GM04504 (cell line): ENCODE measurements at places on chromosomes 5 and 9.
A peak's percentile ranks its signal among the peaks of the same experiment; 100 is the strongest.

- no peak for DNase-seq
Observed at GRCh38 chr5:159098603-159099436, 896 bp downstream of the EBF1 start.

GRCh38 chr9:17246770-17247169, 111.9 kb downstream of the CNTLN start:
- DNase-seq: no peak

DNA sequence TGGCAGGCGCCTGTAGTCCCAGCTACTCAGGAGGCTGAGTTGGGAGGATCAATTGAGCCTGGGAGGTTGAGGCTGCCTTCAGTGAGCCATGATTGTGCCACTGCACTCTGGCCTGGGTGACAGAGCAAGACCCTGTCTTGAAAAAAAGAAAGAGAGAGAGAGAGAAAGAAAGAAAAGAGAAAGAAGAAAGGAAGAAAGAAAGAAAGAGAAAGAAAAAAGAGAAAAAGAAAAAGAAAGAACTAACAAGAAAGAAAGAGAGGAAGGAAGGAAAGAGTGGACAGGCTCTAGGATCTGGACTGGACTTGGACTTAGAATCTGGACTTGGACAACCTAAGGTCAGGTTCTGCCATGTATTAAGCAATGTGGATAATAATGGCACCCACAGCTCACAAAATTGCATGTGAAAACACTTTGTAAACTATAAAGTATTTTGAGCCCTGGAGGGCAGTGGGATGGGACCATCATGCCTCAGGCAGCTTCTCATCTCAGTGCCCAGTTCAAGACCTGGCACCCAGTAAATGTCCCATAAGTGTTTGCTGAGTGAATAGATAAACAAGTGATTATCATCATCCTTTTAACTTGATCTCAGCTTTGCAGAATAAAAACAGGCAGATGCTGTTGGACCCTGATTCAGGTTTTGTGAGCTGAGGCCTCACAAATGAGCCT, 12.8 kb upstream of the PHF19 start:
- no peak for DNase-seq

DNA sequence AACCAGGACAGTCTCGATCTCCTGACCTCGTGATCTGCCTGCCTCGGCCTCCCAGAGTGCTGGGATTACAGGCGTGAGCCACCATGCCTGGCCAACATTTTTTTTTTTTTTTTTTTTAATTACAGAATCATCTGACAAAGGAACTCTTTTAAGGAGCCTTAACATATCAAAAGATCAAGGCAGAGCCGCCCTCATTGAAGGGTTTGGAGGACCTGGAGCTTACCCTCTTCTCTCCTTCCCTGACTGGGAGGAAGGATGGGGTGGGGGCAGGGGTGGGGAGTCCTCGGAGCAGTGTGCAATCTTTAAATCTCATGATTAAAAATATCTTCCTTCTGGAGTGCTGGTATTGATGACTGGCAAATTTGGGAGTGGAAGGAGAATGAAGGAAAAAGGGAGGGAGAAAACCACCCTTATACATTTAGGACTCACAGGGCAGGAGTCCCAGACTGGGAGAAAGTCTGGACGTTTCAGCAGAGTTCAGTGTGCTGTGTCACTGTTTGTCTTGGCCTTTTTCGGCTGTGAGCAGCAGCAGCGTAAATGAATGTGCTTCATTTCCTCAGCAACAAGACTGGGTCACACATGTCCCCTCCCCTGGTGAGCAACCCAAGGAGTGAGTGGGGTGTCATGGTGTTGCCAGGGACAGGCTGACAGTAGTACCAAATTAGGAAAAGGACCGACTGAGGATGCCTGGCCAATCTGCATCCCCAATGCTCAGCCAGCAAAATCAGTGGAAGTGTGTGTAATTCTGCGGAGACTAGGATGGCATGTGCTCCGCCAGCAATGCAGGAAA, 115.3 kb upstream of the BNC2 start:
- DNase-seq: no peak

DNA sequence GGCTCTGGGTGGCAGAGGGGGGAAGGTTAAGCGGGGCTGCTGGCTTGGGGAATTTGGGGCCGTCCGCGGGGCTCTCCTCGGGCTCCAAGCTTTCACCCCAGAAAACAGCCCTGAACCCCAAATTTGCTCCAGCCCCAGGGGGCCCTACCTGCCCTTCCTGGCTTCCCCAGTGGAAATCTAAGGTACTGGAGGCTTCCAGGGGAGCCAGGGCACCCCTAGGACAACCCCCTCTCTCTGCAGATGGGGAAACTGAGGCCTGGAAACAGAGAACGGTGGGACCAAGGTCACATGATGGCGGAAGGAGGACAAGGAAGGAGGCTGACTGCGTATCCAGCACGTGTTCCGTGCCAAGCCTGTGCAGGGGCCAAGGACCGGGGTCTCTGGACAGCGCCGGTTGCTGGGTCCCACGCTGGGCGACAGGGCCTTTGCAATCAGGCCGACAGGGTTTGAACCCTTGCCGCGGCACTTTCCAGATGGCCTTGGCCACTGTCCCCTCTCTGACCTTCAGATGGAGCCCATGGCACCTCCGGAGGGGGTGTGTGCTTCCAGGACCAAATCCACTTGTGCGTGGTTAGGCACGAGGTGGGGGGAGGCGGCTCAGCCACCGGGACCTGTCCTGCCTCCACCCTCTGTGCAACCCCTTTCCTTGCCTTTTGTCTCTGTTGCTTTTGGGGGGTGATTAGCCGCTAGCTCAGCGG, 183.1 kb downstream of the C9orf50 start:
- no peak for DNase-seq

GRCh38 chr5:116479776-116480675, 94.6 kb downstream of the SEMA6A start:
- DNase-seq: no peak

GRCh38 chr5:110951373-110951791, 120.1 kb upstream of the TSLP start:
- no peak for DNase-seq

- no peak for DNase-seq
Observed at GRCh38 chr5:137502632-137503031, 3.5 kb upstream of the SPOCK1 start.

DNA sequence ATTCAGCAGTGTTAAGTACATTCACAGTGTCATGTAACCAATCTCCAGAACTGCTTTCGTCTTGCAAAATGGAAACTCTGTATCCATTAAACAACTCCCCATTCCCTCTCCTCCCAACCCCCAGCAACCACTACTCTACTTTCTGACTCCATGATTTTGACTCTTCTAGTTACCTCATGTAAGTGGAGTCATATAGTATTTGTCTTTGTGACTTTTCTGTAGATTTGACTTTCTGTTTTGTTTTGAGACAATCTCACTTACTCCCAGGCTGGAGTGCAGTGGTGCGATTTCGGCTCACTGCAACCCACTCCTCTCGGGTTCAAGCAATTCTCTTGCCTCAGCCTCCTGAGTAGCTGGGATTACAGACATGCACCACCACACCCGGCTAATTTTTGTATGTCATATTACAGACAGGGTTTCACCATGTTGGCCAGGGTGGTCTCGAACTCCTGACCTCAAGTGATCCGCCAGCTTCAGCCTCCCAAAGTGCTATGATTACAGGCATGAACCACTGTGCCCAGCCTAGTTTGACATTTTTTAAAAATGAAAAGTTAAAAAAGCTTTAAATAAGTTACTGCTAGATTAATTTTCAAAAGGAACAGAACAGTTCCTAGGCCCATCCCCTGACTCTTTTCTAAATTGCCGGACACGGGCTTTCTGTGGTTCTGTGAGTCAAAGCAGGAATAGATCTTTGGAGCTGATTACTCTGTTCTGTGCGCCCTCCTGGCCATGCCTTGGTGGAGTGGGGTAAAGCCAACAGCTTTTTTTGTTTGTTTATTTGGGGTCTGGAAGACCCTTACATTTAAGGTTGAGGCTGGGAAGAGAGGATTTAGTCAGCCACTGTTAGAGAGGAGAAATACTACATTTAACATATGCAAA, 59.3 kb downstream of the RALGPS1 start:
- DNase-seq: no peak

- no peak for DNase-seq
Observed at GRCh38 chr5:169797577-169797976, 160.5 kb downstream of the DOCK2 start.

DNA sequence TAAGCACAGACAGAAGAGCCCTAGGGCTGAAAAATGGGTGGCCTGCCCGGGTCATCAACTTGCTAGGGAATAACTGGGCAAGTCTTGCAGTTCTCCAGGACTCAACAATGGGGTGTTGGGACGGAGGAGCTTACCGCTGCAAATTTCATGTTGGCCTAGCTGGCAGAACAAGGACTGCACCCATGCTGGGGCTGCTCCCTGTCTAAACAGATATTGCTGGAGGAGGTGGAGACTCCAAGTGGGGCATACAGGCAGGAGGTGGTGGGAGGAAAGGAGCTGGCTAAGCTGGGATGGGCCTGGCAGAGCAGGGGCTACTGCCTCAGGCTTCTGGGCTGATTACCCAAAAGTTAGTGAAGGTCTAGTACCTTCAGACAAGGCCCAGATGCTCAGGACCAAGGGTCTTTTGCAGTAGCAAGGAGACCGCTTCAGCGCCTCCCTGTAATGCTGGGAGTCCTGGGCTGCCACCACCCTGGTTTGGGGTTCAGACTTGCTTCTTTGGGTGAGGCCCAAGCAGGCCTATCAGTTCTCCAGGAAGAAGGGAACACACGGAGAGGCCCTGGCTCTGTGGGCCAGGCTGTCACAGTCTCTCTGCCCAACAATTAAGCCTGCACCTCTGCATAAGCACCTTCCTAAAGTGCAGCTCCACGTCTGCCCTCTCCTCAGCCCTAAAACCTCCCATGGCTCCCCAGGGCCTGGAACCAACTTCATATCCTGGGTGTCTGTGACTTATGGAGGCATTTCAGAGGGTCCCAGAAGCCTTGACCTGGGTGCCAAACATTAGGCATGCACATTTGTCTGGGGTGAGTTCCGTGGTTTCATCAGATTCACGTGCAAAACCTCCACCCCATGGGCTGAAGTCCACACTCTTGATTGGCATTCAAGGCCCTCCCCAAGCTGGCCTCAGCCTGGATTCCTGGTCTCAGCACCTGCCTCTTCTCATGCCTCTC, 24.2 kb upstream of the KIF12 start:
- DNase-seq: no peak

- no peak for DNase-seq
Observed at GRCh38 chr5:33621514-33621913, 180.7 kb downstream of the TARS1 start.

GRCh38 chr5:173515526-173515925, 100.9 kb downstream of the BOD1 start:
- DNase-seq: peak; percentile 81

GRCh38 chr5:59725392-59725767, 168.1 kb downstream of the PDE4D start:
- peak; percentile 50 for DNase-seq

- no peak for DNase-seq
Observed at GRCh38 chr9:9117866-9118265, 1318.3 kb upstream of the DMAC1 start.

DNA sequence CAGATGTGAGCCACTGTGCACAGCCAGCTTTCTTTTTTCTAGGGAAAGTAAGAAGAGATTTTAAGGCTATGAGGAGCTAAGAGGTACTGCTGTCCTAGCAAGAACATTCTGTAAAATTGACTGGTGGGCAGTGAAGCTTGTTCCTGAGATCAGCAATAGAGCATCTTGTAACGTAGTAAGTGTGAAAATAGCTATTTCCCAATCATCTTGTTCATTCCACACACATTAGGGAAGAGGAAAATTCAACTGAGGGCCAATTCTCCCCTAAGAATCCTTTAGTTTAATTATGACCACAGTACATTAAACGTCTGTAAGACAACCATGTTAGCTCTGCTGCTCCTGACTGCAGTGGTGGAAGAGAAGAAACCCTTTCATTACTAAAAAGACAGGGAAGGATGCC, 246.2 kb downstream of the EFNA5 start:
- DNase-seq: no peak

DNA sequence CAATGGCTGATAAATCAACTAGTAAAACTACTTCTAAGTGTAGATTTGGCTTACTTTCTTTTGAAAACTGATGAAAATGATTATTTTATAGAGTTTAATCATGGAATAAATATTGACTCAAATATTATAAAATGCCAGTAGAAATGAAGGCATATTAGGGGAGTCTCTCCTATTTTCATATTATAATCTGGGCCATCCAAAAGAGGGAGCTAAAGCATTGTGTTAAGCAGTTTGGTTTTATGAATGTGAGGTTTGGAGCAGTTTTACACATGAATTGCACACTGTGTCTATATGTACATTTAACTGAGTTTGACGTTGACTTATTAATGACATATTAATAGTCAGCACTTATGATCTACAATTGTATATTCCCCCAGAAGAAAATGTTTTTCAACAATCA, 17.4 kb downstream of the CDH9 start:
- no peak for DNase-seq

GRCh38 chr9:68706363-68707201, 1.5 kb downstream of the PIP5K1B start:
- no peak for DNase-seq

DNA sequence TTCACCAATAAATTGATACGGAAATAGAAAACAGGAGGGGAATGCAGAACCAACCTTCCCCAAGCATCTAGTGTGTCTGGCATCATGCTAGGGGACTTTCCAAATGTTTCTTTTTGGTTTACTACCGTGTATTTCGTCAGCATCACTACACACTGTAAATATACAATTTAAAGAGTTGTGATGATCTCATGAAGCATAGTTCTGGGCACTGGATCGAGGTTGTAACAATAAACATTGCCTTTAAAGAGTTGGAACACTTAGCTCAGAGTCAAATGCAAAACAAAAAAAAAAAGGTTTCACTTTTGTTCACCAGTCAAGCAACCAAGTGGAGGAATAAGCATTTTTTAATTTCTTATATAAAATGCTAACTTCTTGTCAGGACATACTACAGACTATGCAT, 2.9 kb upstream of the SCAI start:
- no peak for DNase-seq

- DNase-seq: no peak
Observed at GRCh38 chr5:31270396-31270795, 76.9 kb downstream of the CDH6 start.

- no peak for DNase-seq
Observed at GRCh38 chr5:37044120-37044519, 167.6 kb downstream of the NIPBL start.

DNA sequence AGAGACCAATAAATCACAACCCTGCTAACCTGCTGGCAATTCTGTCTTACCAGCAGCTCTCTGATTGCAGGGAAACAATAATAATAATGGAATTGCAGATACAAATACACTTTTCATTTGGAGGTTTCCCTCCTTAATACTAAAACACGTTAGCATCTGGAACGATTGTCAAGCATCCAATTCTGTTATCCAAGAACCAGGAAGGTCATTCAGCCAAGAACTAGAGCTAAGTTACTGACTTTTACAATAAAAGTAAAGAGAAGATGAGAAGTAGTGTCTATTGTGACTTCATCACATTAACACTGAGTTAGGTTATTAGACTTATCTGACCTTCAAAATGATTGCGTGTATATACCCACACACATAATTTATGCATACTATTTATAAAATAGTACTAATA, 335.6 kb downstream of the BRINP1 start:
- no peak for DNase-seq
